Activated CD4-positive, alpha-beta T cell treated with anti-CD3 and anti-CD28 coated beads, Interleukin-2, amount 50 U/mL, for 1 hour (primary cell): ENCODE measurements at places on chromosomes 16 and 17.

DNA sequence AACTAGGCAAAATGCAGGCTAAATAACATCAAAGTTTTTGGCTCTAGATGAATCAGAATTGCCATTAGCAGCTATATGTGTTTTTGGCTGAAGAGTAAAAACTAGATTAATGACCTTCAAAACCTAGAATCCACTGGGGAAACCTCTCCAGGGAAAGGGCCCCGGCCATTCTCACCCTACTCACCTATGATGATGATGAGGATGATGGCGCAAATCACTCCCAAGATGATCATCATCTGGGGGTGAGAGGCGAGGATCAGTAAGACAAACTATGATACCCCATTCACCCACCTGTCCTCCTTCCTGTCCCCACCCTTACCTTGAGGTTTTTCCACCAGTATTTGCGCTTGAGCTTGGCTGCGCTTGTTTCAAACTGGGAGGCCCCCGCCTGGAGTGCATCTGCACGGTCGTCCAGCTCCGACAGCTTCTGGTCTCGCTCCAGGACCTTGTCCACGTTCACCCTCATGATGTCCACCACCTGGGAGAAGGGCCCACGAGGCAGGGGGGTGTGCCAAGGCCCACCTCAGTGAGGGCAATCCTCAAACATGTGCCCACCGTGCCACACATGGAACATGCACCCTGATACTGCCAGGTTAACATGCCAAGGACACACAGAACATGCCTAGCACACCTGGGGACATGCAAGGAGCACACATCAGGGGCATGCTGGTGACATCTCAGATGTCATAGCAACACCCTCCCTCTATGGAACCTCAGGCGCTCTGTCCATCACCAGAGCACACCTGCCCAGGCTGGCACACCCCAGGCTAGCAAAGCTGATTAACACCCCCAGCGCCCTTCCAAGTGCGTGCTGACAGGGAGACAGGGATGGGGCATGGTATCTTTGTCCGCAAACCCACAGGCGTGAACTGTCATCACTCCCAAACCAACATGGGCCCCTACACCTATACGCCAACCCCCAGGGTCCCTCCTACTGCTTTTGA lies 1.2 kb downstream of the VAMP2 start:
- DNase-seq: no peak

DNA sequence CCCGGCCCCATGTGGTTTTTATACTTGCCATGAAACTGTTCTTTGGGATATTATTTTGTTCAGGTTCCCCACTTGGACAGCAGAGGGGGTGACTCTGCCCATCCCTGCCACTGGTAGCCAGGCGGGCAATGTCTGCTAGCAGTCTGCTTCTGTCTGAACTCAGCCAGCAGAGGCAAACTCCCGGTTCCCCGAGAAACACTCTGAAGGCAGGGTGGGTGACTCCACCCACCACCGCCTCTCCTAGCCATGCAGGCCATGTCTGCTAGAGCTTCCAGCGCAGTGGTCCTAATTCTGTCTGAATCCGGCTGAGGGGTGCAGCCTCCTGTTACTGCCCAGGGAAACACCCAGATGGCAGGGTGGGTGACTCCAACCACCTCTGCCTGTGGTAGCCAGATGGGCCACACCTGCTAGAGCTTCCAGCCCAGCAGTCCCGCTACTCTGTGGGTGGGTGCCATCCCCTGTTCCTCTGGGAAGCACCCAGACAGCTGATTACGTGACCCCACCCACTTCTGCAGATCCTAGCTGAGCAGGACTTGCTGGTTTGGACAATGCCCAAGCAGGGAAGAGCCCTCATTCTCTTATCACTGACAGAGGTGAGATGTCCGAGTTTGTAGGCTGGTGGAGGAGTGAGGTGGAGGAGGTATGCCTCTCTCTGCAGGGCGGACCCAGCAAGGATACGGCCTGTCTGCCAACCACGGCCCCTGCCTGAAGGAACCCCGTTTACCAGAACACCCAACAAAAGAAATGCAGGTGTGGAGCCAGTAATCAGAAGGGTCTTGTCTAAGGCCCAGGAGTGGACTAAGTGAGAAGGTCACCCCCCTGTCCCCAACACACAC lies 22.4 kb downstream of the NLRP1 start:
- no peak for DNase-seq

DNA sequence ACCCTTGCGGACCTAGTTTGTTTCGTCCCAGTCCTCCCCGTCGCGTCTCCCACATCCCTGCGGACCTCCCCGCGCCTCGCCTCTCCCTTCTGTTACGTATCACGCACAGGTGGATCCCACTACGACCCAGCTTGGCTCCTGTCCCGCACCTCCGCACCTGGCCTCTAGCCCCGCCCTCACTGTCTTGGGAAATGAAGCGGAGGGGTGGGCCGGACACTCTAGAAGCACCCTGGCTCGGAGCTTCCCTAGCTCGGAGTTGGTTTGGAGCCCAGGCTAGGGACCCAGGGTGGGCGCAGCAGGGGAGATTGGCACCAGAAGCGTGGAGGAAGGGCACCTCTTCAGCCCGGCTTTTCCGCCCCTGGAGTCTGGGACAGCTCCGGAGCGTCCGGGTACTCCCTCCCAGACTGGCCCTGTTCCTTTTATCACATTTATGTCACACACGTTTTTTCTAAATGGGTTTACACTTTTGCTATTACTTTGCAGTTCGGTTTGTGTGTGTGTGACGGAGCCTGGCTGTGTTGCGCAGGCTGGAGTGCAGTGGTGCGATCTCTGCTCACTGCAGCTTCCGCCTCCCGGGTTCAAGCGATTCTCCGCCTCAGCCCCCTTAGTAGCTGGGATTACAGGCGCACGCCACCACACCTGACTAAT lies 1.4 kb upstream of the CEMP1 start:
- DNase-seq: peak; percentile 56

DNA sequence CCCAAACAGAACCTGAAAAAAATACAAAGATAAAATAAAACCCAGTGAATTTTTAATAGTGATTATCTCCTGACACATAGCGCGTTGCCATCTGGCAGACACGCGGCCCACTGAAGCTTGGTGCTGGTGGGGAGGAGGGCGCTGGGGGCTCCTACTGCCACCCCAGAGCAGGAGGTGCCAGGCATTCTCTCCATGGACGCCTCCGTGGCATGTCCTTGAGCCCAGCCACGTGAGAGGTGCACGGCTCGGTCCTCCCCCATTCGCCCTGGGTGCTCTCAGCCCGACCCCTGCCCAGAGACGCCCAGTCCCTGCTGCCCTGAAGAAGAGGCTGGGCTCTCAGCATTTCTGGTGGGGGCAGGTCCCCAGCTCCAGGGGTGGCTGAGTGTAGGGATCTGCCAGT lies 142.2 kb upstream of the GSE1 start:
- no peak for DNase-seq

GRCh38 chr16:51938861-51939260 lies 608.1 kb downstream of the TOX3 start:
- DNase-seq: no peak

- DNase-seq: no peak
Measured at GRCh38 chr17:7459961-7460545, 15.2 kb downstream of the CHRNB1 start.

- no peak for DNase-seq
Measured at GRCh38 chr16:49664221-49665215, 191.4 kb downstream of the ZNF423 start.

- no peak for DNase-seq
Measured at GRCh38 chr17:66684731-66685130, 150.2 kb upstream of the CACNG5 start.

DNA sequence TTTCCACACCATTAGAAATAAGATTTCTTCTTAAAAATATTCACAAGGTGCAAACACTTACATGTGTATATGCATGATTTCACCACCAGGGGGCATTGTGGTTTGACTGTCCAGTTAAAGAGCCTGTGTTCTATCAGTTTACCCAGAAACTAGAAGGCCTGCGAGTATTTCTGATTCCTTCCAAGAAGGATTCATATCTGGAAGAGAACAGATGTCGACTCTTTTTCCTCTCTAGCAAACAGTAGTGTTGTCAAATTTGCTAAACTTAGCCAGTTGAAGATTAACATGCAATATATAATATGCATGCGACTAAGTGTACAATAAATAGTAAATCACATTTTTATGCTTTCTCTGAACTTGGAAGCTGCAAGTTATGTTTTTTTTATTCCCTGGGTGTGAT lies 404.1 kb downstream of the WWOX start:
- peak; percentile 14 for DNase-seq

- no peak for DNase-seq
Measured at GRCh38 chr17:80945736-80946135, 45.9 kb upstream of the CHMP6 start.

DNA sequence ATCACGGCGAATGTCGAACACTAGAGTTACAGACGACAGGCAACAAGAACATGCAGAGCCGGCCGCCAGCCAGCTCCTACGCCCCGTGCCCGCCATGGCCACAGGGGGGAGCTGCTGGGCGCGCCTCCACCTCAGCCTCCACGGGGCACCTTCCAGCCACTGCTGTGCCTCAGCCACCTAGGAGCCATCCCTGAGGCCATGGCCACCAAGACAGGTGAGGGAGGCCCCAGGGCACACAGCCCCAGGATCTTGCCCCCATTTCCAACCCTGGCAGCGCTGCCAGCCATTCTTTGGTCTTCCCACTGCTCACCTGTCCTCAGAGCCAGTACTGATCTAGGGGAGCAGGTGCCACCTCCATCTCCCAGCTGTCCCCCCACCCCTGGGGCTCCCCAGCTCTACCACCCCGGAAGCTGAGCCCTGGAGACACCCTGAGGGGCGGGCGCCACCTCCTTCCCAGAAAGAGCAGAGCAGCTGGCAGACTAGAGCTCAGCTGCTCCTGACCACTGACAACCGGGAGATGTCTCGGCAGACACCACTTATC lies 11.8 kb downstream of the GNPTG start:
- peak; percentile 73 for DNase-seq

DNA sequence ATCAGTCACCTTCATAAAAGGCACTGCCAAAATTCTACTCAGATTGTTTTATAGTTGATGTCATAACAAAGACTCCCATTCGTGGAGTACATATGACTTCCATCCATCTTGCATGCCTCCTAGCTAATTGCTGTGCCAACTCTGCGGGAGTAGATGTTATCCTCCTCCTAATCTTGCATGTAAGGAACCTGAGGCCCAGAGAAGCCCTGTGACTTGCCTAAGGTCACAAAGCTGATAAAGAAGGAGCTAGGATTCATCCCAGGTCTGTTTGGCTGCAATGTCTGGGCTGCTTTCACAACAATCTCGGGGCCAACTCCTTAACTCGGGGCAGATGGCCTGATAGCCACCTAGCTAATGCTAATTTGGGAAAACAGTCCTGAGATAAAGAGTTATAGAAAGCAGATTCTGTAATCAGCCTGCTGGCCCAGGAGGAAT lies 87.3 kb downstream of the YPEL2 start:
- no peak for DNase-seq

GRCh38 chr17:9985646-9986045 lies 80.6 kb upstream of the RCVRN start:
- DNase-seq: no peak

GRCh38 chr16:83899272-83899897 lies 470 bp downstream of the MLYCD start:
- peak; percentile 18 for DNase-seq

- no peak for DNase-seq
Measured at GRCh38 chr17:73823684-73824083, 179.4 kb upstream of the SDK2 start.

- no peak for DNase-seq
Measured at GRCh38 chr17:48990882-48991357, 6.3 kb upstream of the IGF2BP1 start.

DNA sequence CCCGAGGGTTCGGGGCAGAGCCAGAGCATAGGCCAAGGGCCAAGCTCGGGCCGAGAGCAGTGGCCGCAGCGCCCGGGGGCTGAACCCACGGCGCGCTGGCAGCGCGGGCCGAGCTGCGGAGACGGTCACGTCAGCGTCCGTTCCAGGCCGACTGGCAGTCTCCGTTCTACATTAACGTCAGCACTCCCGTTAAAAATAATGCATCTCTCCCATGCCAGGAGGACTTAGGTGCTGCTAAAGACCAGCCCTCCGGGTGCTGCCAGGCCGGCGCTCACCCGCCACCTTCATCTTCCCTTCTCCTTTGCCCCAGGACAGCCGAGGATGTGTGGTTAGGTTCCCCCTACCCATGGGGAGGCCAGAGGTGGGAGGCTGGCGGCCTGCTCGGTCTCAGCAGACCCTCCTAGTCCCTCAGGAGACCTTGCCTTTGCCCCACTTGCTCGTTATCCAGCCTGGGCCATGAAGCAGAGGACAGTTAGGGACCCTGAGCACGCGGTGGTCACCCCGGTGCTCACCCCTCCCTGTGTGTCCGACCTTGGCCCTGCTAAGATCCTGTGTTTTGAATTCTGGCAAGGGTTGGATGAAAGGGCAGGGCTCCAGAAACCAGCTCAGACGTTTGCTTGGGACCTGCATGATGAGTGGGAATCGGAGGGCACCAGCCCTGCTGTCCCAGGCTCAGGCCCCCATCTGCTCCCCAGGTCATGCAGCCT lies 572 bp downstream of the MPG start:
- no peak for DNase-seq

GRCh38 chr17:77227461-77228240 lies 86.9 kb downstream of the SEC14L1 start:
- DNase-seq: no peak

GRCh38 chr17:40623419-40624210 lies 24.0 kb downstream of the SMARCE1 start:
- DNase-seq: no peak

DNA sequence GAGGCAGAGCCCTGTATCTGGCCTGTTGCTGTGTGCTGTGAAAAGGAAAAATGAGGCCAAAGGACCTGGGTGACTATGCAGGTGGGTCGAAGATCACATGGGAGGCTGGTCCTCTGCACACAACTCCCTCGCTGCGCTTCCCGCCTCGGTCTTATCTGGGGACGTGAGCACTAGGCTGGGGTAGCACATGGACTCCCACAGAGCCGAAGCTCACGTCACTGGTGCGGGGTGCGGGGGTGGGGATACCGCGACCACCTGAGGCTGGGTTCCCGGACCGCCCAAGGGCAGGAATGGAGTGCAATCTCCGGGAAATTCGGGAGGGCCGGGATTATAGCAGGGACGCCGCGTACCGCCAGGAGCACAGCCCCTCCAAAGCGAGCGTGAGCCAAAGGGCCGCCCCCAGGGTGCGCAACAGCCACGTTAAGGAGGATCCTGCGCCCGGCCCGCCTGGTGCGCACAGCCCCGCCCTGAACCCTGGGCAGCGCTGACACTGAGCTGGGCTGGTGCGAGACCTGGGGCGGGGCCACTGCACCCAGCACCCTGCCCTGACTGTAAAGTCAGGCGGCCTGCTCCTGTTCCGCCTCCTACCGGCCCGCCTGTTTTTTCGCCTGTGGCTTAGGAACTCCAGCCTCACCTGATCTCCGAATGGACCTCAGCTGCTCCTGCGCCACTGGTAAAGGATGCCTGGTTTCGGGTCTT lies 4.8 kb downstream of the MT1A start:
- DNase-seq: peak; percentile 64

DNA sequence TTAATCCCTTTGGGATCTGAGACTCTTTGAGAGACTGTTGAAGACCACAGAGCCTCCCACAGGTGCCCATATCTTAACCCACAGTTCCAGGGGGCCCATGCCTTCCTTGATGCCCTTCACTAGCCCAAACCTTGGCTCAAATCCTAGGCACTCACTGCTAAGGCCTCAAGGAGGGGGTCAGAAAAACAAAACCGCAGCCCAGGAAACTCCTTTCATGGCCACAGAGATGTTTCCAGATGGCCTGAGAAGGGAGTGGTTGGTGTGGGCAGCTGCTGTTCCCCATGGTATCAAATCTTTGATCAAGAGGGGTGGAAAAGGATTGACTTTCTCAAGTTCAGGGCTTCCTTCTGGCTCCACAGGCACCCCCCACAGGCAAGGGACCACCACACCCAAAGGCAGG lies 44.7 kb downstream of the CDH1 start:
- no peak for DNase-seq
